Mesenteric fat pad (tissue), 1 donor: ENCODE measurements at places on chromosomes 13 and 19. TPM values are rescaled to one million over a fixed set of nuclear protein-coding genes. Genes with fewer than 3 reads are reported as not detected.

DNA sequence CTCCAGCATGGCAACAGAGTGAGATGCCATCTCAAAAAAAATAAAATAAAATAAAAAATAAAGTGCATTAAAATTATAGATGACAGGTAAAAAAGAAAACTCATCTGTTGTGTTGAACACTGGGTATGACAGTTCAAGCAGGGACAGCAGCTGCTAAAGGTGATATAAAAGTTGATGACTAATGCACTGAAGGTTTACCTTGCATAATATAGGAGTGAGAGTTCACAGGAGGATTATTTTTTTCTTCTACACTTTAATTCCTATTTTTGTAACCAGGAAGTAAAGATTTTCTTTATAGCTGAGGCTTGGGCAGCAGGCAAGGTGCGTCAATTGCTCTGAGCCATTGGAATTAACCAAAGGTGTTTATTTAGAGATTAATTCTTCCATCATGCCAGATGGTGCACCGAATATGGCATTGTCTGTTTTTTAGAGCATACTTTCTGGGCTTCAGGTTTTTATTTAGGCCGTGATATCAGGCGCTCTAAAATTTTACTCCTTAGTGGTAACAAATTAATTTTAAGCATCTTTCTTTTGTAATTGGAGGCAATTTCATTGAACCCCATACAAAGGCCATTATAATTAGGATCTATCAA is 337.0 kb upstream of the SLC10A2 start:
- DNase-seq = no peak

- no peak for DNase-seq
These were observed 126.7 kb downstream of the STARD13 start for GRCh38 chr13:33158816-33159215.

Gene IGFLR1
- 10.8 TPM for total RNA-seq

GRCh38 chr13:80070024-80070703 is 270.8 kb downstream of the SPRY2 start:
- DNase-seq = no peak

GRCh38 chr13:79440958-79441528 is 35.0 kb upstream of the RBM26 start:
- no peak for DNase-seq

Gene SH2D3A
- total RNA-seq = 0.55 TPM

DNA sequence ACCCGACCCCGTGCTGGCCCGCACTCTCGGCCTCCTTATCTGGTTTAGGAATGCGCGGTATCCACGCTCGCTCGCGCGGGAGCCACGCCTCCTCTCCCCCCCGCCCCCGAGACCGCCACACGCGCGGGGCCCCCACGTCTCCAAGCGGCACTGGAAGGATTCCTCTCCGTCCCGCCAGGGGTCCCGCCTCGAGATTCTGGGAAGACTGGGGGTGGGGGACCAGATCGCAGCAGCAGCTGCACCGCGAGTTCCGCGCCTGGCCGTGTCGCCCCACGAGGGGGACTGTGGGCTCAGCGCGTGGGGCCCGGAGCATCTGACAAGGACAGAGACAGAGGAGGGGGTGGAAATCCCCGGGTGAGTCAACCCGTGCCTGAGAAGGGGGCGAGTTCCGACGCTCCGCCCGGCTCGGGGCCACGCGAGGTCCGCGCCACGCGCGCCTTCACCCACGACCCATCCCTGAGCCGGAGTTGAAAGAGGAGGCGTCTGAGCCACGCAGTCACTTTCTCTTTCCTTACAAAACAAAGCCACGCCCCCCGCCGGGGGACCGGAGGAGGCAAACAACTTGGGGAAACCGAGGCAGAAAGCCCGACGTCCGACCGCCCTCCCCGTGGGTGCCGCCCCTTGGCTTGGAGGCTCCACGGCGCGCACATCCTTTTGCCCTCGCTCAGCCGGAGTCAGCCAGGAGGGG is 814 bp downstream of the S1PR2 start:
- no peak for DNase-seq

DNA sequence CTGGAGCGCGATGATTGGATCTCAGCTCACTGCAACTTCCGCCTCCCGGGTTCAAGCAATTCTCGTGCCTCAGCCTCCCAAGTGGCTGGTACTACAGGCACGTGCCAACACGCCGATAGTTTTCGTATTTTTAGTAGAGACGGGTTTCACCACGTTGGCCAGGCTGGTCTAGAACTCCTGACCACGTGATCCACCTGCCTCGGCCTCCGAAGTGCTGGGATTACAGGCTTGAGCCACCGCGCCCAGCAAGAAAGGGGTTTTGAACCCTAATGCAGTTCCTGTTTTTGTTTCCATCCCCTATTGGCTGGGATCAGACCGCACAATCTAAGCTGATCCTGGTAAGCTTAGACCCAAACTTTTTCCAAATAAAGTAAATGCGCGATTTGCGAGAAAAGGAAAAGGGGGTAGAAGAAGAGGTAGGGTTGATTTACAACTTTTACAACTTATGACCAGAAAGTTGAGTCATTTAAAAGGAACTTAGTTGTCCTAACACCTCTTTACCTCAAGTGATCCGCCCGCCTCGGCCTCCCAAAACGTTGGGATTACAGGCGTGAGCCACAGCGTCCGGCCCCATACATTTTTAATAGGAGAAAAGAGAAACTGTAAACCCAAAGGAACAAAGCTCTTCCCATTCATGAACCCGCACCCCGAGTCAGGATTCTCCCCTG is 764 bp downstream of the ZNF626 start:
- DNase-seq = no peak

DNA sequence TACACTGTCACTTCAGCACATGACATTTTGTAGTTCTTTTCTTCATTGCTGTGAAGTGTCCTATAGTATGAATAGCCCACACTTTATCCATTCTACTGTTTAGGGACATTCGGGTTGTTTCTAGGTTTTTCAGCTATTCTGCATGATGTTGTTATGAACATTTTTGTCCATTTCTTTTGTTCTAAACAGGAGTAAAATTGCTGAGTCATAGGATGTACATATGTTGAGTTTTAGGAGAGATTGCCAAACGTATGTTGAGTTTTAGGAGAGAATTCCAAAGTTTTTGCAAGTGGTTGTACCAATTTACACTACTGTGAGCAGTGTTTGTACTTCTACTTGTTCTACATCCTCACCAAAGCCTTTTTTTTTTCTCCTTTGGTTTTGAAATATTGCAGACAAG is 115.0 kb downstream of the MTUS2 start:
- DNase-seq = no peak

GRCh38 chr13:88602786-88603777 is 931.9 kb downstream of the SLITRK5 start:
- no peak for DNase-seq

- no peak for DNase-seq
These were observed 299.2 kb upstream of the DACH1 start for GRCh38 chr13:72166102-72166650.

DNA sequence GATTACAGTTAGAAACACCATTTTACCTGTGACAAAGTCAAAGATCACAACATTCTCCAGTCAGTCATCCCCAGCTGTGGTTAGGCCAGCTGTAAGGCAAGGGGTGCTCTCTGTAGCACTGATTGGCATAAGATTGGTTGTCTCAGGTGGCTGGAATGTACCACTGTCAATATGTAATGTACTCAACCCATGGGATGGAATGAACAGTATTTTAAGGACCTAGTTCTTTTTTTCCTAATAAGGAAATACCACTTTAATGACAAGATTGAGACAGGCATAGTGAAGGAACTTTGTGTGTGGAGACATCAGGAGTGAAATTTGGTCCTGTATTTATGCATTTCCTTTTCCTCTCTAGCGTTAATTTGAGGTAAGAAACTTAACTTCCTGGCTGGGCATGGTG is 310.7 kb downstream of the ITGBL1 start:
- DNase-seq = no peak

DNA sequence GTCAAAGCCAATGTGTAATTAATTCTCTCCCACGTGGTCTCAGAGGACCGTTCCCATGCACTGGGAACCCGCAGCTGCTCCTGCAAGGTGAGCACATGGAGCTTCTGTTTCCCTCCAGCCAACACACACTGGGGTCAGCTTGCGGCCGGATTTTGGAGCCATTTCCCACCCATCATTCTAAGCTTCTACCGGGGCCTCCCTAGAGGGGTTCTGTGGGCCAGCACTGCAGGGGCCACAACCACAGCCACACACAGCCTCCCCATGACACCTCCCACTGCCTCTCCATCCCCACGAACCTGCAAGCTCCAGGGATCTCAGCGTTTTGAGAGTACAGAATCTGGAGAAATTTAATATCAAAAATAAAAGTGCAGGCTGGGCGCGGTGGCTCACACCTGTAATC is 120.7 kb upstream of the SOX1 start:
- DNase-seq = peak; percentile 41

DNA sequence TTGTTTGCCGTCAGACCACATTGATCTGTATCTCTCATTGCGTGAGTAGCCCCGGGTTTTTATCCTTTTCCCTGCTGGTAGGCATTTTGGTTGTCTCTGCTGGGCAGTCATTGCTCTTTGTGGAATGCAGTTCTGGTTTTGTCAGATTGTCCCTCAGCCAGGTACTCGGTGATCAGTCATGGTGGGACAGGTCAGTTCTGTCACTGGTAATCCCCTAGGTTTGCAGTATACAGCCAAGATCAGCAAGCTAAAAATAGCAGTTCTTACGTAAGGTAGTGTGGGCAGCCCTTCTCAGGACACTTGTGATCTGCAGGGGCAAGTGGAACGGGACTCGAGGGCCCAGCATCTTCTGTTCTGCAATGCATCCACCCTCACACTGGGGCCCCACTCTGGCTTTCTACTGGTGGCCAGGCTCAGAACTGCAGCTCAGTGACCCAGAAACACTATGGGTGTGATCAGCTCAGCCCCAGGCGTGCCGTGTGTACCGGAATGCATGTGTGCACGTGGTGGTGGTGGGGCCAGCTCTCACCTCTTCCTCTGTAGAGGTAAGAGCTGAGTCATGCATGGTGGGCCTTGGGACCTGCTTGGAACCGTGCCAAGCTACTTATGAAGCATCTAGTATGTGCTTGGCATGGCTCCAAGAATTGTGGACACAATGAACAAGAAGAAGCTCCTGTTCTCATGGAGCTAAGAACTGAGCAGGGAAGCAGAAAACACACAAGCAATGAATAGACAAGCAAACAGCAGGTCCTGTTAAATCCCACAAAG is 6.3 kb downstream of the PLEKHF1 start:
- DNase-seq = peak; percentile 67

- DNase-seq = no peak
These were observed 17.8 kb upstream of the ADGRE5 start for GRCh38 chr19:14363183-14364097.

DNA sequence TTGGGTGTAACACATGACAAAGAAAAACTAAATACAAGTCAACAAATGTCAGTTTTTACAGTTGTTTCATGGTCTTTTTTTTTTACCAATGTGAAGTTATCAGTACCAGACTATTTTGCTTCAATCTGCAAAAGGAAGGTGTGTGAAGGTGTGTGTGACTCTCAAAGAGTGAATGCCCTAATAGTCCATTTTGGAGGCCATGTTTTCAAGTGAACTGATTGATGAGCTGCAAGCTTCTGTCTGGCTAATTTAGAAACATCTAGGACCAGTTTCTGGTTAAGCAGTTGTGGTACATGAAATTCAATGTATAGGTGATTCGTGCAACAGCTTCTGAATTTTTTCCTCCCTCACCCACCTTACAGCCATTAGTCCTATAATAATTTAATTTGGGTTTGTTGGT is 16.1 kb downstream of the KLF5 start:
- no peak for DNase-seq

Gene FCHO1
- 2.6 TPM for total RNA-seq

- DNase-seq = no peak
These were observed 478 bp downstream of the LMO7 start for GRCh38 chr13:75636436-75637180.

Gene ZNF548
- total RNA-seq = 13.9 TPM

- DNase-seq = no peak
These were observed 3.5 kb upstream of the UBAC2 start for GRCh38 chr13:99197117-99197651.

Gene FGF22
- 0.22 TPM for total RNA-seq

DNA sequence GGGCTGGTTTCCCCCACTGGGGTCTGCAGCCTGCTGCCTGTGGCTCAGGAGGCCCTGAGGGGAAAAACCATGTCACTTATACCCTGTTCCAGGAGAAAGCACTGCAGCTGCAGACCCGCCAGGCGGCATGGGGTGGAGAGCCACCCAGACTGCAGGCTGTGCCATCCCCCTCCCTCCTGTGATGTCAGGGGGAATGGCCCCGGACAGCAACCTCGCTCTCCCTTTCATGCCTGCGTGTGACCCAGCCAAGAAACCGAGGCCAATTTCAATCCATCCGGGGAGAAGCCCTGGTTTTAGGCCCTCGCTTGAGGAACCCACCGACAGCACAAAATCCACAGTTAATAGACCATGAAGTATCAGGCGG is 37.2 kb upstream of the MATK start:
- no peak for DNase-seq
